ENCODE measurements at places on chromosomes 1 and 21. TPM values are rescaled to one million over a fixed set of nuclear protein-coding genes. Genes with fewer than 3 reads are reported as not detected.

Gene S100A3
- 1.3 TPM for total RNA-seq

Gene CDA
- 0.66 TPM for total RNA-seq

Gene C1QC
- not detected for total RNA-seq

Gene LYPD8
- not detected for total RNA-seq

Gene VAV3
- 0.38 TPM for total RNA-seq

Gene SH2D1B
- not detected for total RNA-seq
